ENCODE measurements at places on chromosomes 7 and 10. TPM values are rescaled to one million over a fixed set of nuclear protein-coding genes. Genes with fewer than 3 reads are reported as not detected.

AKR1D1 gene
- 0.18 TPM for polyA plus RNA-seq

HOGA1 gene
- 2.1 TPM for polyA plus RNA-seq

CYP3A7 gene
- 0.14 TPM for polyA plus RNA-seq

CDH23 gene
- 0.05 TPM for polyA plus RNA-seq

GIMAP8 gene
- polyA plus RNA-seq = not detected

ANKRD30A gene
- polyA plus RNA-seq = not detected

INSYN2A gene
- 0.60 TPM for polyA plus RNA-seq

IL6 gene
- not detected for polyA plus RNA-seq

HMX3 gene
- not detected for polyA plus RNA-seq

DYDC2 gene
- not detected for polyA plus RNA-seq

ABCA13 gene
- polyA plus RNA-seq = not detected

CFAP43 gene
- 1.9 TPM for polyA plus RNA-seq

LMOD2 gene
- 13.6 TPM for polyA plus RNA-seq

ANXA8L1 gene
- polyA plus RNA-seq = 0.39 TPM

OR2A42 gene
- not detected for polyA plus RNA-seq

TMEM130 gene
- 0.42 TPM for polyA plus RNA-seq

TRPV6 gene
- not detected for polyA plus RNA-seq

GALNT17 gene
- 2.9 TPM for polyA plus RNA-seq

PSAP gene
- 844 TPM for polyA plus RNA-seq

NEUROD6 gene
- not detected for polyA plus RNA-seq

GSTO2 gene
- polyA plus RNA-seq = 5.1 TPM

LRIT1 gene
- not detected for polyA plus RNA-seq

PRSS37 gene
- 0.12 TPM for polyA plus RNA-seq

PTF1A gene
- polyA plus RNA-seq = not detected

CPA2 gene
- not detected for polyA plus RNA-seq

AMZ1 gene
- polyA plus RNA-seq = 1.6 TPM

ACSM6 gene
- polyA plus RNA-seq = not detected

KDM7A gene
- 1.9 TPM for polyA plus RNA-seq

DRGX gene
- polyA plus RNA-seq = not detected

TBXAS1 gene
- polyA plus RNA-seq = 6.2 TPM

SEMA4G gene
- polyA plus RNA-seq = 7.0 TPM

MEPCE gene
- 21.5 TPM for polyA plus RNA-seq

COMTD1 gene
- 43.1 TPM for polyA plus RNA-seq

HMX2 gene
- polyA plus RNA-seq = not detected

LGI1 gene
- polyA plus RNA-seq = not detected

CYP2C19 gene
- polyA plus RNA-seq = not detected
